GM03348 (cell line): ENCODE measurements at places on chromosomes 2 and 18.
A peak's percentile ranks its signal among the peaks of the same experiment; 100 is the strongest.

- no peak for DNase-seq
Observed at GRCh38 chr2:134917888-134918525, 615 bp upstream of the CCNT2 start.

DNA sequence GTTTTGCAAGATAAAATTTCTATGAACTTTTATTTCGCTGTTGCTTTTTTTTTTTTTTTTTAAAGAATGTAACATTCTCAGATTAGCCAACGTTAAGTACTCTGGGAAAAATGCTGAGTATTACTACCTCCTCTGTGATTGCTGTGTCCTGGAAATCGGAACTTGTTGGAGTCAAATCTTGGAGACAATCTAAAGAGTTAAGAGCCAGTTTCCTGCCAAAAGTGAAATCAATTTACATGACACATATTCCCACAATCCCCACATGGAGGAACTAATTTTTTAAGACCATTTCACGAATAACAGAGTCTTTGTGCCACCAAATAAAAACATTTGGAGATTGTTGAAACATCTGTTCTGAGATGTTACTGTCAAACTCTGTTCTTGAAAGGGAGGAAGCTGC lies 127.8 kb downstream of the MEP1B start:
- peak; percentile 41 for DNase-seq

- no peak for DNase-seq
Observed at GRCh38 chr2:64400105-64400728, 53.7 kb upstream of the LGALSL start.

GRCh38 chr18:9828506-9829396 lies 57.0 kb upstream of the TXNDC2 start:
- no peak for DNase-seq

DNA sequence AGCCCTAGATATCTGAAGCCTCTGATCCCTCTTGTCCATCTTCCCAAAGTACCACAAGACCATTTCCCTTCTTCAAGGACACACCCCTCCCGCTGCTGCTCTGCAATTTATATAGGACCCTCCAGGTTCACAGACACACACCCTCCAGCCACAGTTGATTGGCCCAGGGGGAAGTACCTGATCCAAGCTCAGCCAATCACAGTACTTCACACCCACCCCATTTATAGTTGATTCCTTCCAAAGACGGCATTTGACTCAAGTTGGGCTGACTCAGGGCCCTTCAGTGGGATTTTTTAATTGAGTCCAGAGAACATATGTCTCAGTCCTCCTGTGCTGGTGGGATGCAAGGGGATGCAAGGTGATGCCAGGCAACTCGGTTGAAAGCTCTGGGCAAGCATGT lies 59.2 kb downstream of the GYPC start:
- DNase-seq: no peak
